ENCODE measurements at places on chromosomes 5 and 9. TPM values are rescaled to one million over a fixed set of nuclear protein-coding genes. Genes with fewer than 3 reads are reported as not detected.

NAA35 gene
- total RNA-seq, result 19.7 TPM

ZNF354C gene
- total RNA-seq, result 7.9 TPM

C9orf43 gene
- 0.58 TPM for total RNA-seq

ERBIN gene
- 66.9 TPM for total RNA-seq

COL27A1 gene
- 9.9 TPM for total RNA-seq

IFNA13 gene
- total RNA-seq, result not detected

CANX gene
- total RNA-seq, result 957 TPM

CCDC183 gene
- under 0.01 TPM for total RNA-seq

PKN3 gene
- total RNA-seq, result 0.28 TPM

SLC36A2 gene
- total RNA-seq, result not detected

FSTL4 gene
- not detected for total RNA-seq

DNAJA1 gene
- 95.8 TPM for total RNA-seq

SPINK6 gene
- not detected for total RNA-seq

ATP6V0E1 gene
- 351 TPM for total RNA-seq

CD274 gene
- 6.5 TPM for total RNA-seq

IER5L gene
- 68.5 TPM for total RNA-seq

GLDC gene
- total RNA-seq, result 0.85 TPM

ADAMTS12 gene
- 57.8 TPM for total RNA-seq

MAMDC2 gene
- 3.1 TPM for total RNA-seq

SPATA9 gene
- 0.85 TPM for total RNA-seq

PCDHA9 gene
- total RNA-seq, result under 0.01 TPM

C5orf52 gene
- total RNA-seq, result not detected

PCDHB9 gene
- 0.56 TPM for total RNA-seq

PHF24 gene
- total RNA-seq, result 0.28 TPM

RMI1 gene
- total RNA-seq, result 4.8 TPM

SNCAIP gene
- 0.85 TPM for total RNA-seq

IFNB1 gene
- total RNA-seq, result not detected

ANKRD18B gene
- total RNA-seq, result 2.8 TPM

ORM2 gene
- not detected for total RNA-seq

GPX3 gene
- 18.6 TPM for total RNA-seq

FGD3 gene
- not detected for total RNA-seq

CNTNAP3 gene
- total RNA-seq, result 2.9 TPM

SLC23A1 gene
- total RNA-seq, result not detected

ANXA1 gene
- 875 TPM for total RNA-seq

PLEKHG4B gene
- total RNA-seq, result 0.38 TPM

PRR16 gene
- 8.6 TPM for total RNA-seq

QRFP gene
- not detected for total RNA-seq

ZBTB5 gene
- 7.3 TPM for total RNA-seq

THBS4 gene
- total RNA-seq, result 0.38 TPM

PCAT7 gene
- total RNA-seq, result not detected

FBP2 gene
- total RNA-seq, result not detected

TMC1 gene
- under 0.01 TPM for total RNA-seq

TNFSF15 gene
- total RNA-seq, result 1.5 TPM

PCDHA13 gene
- under 0.01 TPM for total RNA-seq

INSL6 gene
- total RNA-seq, result not detected

DOLK gene
- total RNA-seq, result 24.0 TPM

DMRT3 gene
- total RNA-seq, result not detected

PTGS1 gene
- total RNA-seq, result 71.3 TPM

SPATA31A3 gene
- total RNA-seq, result not detected

NPR3 gene
- total RNA-seq, result 102 TPM

GFI1B gene
- not detected for total RNA-seq

RGS7BP gene
- 0.85 TPM for total RNA-seq

FOXD4 gene
- total RNA-seq, result 0.19 TPM

TRPM6 gene
- not detected for total RNA-seq

DPM2 gene
- 7.9 TPM for total RNA-seq

CDH9 gene
- not detected for total RNA-seq

All from regular cardiac myocyte (primary cell).